Heart left ventricle (tissue), 16 donors: ENCODE measurements at places on chromosomes 12 and 14. TPM values are rescaled to one million over a fixed set of nuclear protein-coding genes. Genes with fewer than 3 reads are reported as not detected.

NEDD1 gene
- 10.1 TPM for polyA plus RNA-seq

KRT2 gene
- not detected for polyA plus RNA-seq

CIROP gene
- polyA plus RNA-seq: not detected

DNAI7 gene
- 0.23 TPM for polyA plus RNA-seq

ADAM21 gene
- not detected for polyA plus RNA-seq

PLEKHG7 gene
- polyA plus RNA-seq: not detected

AEBP2 gene
- polyA plus RNA-seq: 7.6 TPM

RFX4 gene
- not detected for polyA plus RNA-seq
